Left renal pelvis (tissue), 4 donors: ENCODE measurements at places on chromosomes 3 and 15.

DNA sequence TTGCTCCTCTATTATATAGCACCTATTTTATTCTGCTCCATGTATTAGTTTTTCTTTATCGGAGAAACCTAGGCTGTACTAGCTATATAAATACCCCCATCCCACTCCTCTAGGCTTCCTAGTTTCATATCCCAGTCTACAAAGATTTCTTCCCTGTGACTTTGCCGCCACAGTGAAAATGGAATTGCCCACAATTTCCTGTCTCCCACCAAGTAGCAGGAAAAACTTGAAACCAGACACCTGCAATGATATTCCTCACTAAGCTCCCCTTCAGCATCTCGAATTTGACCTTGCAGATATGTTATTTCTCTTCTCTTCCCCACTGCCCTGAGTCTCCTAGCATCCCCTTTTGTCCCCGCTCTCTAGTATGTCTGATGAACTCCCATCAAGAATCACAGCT is 685.8 kb upstream of the CCDC54 start:
- DNase-seq = no peak

DNA sequence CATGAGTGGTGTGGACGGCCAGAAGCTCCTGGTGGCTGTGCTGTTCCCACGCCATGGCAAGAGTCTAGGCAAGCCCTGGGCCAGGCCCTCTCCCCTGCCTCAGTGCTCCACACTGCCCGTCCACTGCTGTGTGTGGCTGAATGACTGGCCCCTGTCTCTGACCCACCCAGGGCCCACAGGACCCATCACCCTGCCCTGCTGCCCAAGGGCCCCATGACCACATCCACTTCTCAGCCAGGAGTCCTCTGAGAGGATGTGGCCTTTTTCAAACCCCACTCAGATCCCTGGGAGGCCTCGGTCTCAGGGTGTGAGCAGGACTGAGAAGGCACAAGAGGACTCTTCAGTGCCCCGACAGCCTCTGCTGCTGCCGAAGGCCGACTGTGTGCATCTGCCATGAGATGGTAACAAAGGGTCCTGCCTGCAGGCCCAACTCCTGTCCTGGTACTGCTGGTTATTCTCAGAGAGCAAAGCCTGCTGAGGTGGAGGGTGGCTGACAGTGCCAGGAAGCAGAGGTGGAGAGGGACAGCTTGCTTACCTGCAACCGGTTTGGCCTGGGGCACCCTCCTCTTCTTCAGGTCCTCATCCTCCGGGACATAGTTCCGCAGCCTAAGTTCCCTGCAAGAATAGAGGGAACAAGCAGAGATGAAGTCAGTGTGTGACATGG is 47.5 kb downstream of the PTH1R start:
- DNase-seq = no peak

GRCh38 chr3:34001022-34001421 is 202.6 kb downstream of the PDCD6IP start:
- no peak for DNase-seq

DNA sequence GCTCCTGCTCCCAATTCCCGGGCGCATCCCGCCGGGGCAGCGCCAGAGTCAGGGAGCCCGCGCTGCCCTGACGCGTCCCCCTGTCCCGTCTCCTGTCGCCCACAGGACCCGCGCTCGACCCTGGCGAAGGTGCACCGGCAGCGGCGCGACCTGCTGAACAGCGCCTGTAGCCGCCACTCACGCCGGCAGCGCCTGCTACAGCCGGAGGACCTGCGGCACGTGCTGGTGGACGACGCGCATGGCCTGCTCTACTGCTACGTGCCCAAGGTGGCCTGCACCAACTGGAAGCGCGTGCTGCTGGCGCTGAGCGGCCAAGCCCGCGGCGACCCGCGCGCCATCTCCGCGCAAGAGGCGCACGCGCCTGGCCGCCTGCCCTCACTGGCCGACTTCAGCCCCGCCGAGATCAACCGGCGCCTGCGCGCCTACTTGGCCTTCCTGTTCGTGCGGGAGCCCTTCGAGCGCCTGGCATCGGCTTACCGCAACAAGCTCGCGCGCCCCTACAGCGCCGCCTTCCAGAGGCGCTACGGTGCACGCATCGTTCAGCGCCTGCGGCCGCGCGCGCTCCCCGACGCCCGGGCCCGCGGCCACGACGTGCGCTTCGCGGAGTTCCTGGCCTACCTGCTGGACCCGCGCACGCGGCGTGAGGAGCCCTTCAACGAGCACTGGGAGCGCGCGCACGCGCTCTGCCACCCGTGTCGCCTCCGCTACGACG is 16.9 kb downstream of the C3orf22 start:
- no peak for DNase-seq

- DNase-seq = no peak
Observed at GRCh38 chr3:149566292-149566975, 91.4 kb downstream of the WWTR1 start.

GRCh38 chr3:11195201-11195600 is 40.9 kb downstream of the HRH1 start:
- no peak for DNase-seq

- no peak for DNase-seq
Observed at GRCh38 chr3:57518276-57518915, 25.7 kb downstream of the DNAH12 start.

GRCh38 chr3:54447427-54447826 is 325.1 kb downstream of the CACNA2D3 start:
- no peak for DNase-seq

GRCh38 chr15:73926219-73927002 is at the start of gene LOXL1:
Gene LOXL1 (plus strand): TSS chr15:73926462. CDS start chr15:73926784, 322 bp downstream.
- DNase-seq = peak; percentile 62

GRCh38 chr3:188404124-188404523 is 250.2 kb downstream of the LPP start:
- DNase-seq = no peak

DNA sequence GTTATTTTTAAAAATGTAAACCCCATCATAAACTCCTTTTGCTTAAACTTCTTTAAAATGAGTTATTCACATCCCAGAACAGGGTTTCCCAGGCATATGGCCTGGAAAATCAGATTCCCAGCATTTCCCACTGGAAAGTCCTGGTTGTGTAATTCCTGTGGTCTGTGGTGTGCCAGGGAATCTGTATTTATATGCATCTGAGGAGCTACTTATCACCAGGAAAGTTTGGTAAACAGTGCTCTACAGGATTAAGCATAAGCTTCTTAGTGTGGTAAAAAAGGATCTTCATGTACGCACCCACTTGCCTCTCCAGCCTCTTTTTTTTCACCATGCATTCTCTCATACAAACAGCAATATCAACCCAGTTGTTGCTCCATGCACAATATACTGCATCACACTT is 28.2 kb downstream of the MEIS2 start:
- DNase-seq = no peak

DNA sequence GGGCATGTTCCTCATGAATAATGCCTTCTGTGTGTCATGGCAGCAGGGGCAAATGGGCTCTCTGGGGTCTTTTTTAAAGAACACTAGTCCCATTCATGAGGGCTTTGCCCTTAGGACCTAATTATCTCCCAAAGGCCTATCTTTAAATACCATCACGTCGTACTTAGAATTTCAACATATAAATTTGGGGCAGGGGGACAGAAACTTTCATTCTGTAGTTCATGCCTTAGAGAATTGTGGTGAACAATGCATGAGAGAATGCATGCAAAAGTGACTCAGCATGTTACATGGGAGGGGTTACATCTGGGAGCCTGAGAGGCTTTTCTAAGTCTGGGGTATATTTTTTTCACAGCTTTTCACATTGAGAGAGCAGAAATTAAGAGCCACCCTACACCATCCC is 208.5 kb upstream of the ROPN1 start:
- DNase-seq = no peak

DNA sequence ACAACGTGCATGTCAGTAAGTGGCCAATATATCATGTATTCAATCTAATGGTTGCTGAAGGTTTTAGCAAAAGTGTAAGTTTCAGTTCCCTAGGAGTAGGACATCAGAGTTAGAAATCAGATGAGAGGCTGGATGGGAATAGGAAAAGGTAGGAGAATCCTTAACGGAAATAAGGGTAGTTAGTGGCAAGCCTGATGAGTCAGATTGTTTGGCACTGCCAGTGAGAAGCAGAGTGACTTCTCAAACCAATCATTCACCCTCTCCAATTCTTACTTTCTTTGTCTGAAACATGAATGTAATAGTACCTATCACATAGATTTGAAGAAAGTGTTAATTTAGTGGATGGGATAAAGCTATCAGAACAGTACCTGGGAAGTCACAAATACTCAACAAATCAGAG is 894.0 kb downstream of the NTRK3 start:
- DNase-seq = no peak

DNA sequence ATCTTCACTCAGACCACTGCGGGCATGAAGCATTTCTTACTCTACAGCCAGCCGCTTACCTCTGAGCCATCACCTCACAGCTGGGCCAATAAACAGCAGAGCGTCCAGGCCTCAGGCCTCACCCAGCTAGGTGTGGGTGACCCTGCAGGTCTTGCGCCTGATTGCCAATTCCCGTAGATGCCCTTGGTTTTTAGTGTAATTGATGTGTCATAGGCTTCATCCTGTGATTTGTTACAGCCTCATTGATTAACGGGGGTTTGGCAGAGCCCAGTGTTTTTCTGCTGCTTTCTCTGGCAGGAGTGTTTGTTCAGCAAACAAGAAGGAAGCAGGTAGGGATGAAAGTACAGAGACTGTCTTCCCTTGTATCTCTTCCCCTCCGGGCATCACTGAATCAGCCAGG is 49.6 kb upstream of the BNIP2 start:
- no peak for DNase-seq

DNA sequence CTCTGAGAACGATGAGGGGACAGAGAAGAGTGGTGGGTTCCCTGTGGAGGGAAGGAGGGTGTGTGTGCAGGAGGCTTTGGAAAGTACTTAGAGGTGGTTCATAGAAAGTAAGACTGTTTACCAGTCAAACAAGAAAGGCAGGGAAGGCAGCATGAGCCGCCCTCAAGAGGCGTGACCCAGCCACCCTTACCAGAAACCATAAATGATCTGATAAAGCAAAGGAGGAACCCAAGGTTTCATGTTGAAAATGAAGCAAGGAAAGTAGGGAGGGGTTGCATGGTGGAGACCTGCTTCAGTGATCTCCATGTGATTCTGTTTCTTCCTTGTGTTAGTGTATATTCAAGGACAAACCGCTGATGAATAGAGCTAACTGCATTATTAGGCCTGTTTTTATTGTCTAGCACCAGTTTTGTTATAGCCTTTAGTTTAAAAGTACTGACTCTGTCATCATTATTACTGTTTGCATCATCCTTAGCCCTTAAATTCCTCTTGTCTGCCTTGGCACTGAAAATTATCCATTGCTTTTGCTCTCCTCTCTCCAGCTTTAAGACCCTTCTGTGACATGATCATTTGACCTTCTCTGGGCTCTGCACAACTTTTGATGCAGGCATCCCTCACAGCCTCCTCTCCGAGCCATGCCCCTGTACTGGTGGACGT is 96.1 kb downstream of the STAC start:
- no peak for DNase-seq

DNA sequence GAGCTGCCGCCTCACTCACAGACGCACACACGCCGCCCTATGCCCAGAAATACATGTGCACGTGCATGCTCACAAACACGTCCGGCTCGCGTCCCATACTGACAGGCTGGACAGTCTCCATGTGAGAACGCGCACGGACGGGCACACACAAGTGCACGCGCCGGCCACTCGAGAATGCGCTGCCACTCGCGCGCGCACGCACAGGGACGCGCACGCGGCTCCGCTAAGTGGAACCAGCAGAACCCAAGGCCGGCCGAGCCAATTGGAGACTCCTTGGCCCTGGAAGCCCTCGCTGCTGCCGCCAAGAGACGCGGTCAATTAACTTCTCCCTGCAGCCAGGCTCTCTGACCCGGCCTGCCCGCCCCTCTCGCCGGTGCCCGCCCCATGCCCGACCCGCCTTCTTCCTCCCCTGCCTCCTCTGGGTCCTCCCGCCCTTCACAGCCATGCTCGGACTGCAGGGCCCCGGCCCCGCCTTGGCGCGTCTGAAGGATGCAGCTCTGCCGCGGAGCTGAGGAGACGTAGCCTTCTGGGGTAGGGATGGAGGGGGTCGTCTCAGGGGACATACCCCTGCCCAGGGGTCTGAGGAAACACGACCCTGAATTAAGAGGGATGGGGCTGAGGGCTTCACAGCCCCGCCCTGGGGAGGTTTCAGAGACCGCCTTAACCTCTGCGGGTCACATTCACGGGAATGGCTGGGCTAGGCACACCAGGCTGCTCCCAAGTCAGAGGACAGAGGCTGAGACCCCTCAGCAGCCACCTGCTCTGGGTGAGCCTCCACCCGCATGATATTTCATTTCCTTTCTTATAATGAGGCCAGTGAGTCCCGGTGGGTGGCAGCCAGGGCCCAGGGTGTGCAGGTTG is 15.0 kb downstream of the PTH1R start:
- DNase-seq = no peak

DNA sequence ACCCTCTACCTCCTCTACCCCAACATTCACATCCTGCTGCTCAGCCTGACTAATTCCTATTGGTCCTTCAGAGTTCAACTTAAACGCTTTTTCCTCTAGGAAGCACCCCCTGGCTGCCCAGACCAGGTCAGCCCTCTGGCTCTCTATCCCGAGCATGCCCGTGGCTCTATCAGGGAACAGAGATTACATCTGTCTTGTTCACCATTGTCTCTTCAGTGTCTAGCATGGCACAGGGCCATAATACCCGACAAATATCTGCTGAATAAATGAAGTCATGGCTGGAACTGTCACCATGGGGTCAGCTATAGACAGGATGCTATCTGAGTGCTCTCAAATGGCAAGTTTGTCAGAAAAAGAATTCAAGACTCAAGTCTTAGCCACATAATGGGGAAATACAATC is 296.9 kb upstream of the CHRNA7 start:
- no peak for DNase-seq

- no peak for DNase-seq
Observed at GRCh38 chr3:163776743-163777142, 1301.6 kb downstream of the SI start.

DNA sequence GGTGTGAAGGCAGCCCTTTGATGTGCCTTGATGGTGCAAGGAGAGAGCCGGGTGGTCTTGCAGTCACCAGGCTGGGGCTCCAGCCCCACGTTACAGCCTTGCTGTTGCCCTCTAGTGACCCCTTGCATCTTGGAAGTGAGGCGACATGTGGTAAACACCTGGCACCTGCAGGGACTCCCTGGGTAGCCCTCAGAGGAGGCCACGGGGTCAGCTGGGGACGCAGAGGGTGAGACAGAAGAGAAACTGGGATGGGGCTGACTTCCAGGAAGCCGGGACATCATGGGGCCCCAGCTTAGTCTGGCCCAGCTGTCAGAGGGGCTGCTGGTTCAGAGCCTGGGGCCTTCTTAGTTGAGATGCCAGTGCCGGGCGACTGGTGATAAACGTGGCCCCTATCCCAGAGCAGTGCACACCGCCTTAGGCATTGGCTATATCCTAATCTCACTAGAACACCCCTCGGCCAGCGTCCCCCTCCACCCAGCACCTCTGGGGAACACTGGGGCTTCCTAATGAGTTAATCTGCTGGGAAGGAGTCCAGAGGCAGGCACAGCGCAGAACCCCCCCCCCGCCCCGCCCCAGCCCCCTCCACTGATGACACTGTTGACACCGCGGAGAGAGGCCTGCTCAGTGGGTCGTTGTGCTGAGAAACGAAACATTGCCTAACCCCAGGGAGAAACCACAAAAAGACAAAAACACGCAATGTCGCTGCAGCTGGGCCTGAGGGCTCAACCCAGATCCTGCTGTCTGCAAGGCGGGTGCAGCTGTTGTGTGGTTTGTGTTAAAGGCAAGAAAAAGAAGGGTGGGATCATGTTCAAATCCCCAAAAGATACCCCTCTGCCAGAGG is 60.5 kb upstream of the KLF13 start:
- DNase-seq = no peak
